ENCODE measurements at places on chromosomes 16 and 17.

DNA sequence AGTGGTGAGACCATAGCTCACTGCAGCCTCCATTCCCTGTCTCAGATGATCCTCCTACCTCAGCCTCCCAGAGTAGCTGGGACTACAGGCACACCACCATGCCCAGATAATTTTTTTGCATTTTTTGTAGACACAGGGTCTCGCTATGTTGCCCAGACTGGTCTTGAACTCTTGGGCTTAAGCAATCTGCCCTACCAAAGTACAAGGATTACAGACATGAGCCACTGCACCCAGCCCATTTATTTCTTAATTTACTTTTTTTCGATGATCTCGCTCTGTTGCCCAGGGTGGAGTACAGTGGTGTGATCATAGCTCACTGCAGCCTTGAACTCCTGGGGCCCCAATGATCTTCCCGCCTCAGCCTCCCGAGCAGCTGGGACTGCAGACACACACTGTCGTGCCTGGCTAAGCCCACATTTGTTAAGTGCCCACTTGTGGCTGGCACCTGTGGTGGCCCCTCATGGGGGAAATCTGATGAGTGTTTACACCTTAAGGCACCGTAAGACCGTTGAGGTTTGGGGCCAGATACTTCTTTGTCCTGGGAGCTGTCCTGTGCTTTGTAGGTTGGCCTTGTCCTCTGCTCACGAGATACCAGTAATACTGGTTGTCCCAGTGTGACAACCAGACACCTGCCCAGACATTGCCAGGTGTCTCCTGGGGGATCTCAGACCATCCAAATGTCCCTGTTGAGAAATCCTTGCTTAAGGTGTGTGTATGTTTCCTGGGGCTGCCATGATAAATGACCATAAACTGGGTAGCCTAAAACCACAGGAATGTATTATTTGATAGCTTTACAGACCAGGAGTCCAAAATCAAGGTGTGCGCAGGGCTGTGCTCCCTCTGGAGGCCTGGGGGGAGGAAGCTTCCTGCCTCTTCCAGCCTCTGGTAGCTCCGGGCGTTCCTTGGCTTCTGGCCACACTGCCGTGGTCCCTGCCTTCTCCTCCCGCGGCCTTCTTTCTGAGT is 141.4 kb upstream of the GSE1 start:
- DNase-seq = no peak

DNA sequence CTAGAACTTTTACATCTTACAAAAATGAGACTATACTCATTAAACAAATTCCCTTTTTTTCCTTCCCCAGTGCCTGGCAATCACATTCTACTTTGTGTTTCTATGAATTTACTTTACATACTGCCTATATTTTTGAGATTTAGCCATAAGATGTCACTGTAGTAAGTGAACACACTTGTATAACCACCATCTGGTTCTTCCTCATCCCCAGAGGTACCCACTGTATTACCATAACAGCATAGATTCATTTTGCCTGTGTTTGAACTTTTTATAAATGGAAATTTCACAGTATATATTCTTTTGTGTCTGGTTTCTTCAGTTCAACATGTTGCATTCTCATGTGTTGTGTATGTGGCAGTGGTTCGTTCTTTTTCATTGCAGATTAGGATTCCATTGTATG is 15.8 kb downstream of the CYB5B start:
- no peak for DNase-seq

- no peak for DNase-seq
Observed at GRCh38 chr16:3643095-3643730, 11.3 kb upstream of the DNASE1 start.

GRCh38 chr16:48330841-48331192 is 54.4 kb downstream of the SIAH1 start:
- no peak for DNase-seq

DNA sequence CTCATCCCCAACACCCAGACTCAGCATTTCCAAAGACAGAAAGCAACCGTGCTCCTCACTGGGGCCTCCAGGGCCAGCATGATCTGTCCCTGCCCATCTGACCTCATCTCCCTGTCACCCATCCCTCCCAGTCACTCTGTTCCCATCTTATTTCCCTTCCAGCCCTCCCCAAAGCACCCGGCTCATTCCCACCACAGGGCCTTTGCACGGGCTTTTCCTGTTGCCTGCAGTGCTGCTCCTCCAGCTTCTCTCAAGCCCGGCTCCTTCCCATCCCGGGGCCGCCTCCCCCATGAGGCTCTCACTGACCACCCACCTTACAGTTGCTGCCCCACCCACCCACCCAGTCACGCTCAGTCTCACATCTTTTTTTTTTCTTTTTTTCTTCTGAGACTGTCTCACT is 54.8 kb downstream of the RMI2 start:
- no peak for DNase-seq

GRCh38 chr17:74713171-74713755 is 540 bp upstream of the CD300LF start:
- DNase-seq = no peak

- DNase-seq = no peak
Observed at GRCh38 chr16:4089251-4089810, 26.9 kb downstream of the ADCY9 start.
